ENCODE measurements at places on chromosomes 5 and 9. TPM values are rescaled to one million over a fixed set of nuclear protein-coding genes. Genes with fewer than 3 reads are reported as not detected.

WHRN gene
- total RNA-seq: 1.8 TPM

BTNL3 gene
- total RNA-seq: not detected

NOP16 gene
- total RNA-seq: 13.3 TPM

EPB41L4B gene
- 1.8 TPM for total RNA-seq

CCNO gene
- 0.97 TPM for total RNA-seq

IFNB1 gene
- not detected for total RNA-seq

SPATA31A3 gene
- total RNA-seq: not detected

DOCK8 gene
- 0.36 TPM for total RNA-seq

GPR150 gene
- 0.54 TPM for total RNA-seq

ADAMTS12 gene
- total RNA-seq: 39.0 TPM

DND1 gene
- total RNA-seq: not detected

RAB3C gene
- total RNA-seq: not detected

BTNL8 gene
- total RNA-seq: not detected

CKMT2 gene
- not detected for total RNA-seq

GLRA1 gene
- total RNA-seq: not detected

NUTM2F gene
- not detected for total RNA-seq

FOXD4L4 gene
- total RNA-seq: 0.97 TPM

GARNL3 gene
- 3.2 TPM for total RNA-seq

PCDHB4 gene
- total RNA-seq: 0.18 TPM

ADGRD2 gene
- total RNA-seq: not detected

C5orf15 gene
- total RNA-seq: 80.8 TPM

ECSCR gene
- total RNA-seq: 28.2 TPM

SLC25A46 gene
- total RNA-seq: 41.3 TPM

PCDHB12 gene
- 0.72 TPM for total RNA-seq

LCN2 gene
- total RNA-seq: not detected

SLC36A2 gene
- not detected for total RNA-seq

PCDHGB5 gene
- 21.7 TPM for total RNA-seq

CEP78 gene
- total RNA-seq: 6.0 TPM

SLC2A6 gene
- total RNA-seq: 50.4 TPM

ATP10B gene
- total RNA-seq: not detected

Measured in cardiac atrium fibroblast (primary cell).